Prostate gland (tissue), 2 donors: ENCODE measurements at places on chromosomes 4 and X. TPM values are rescaled to one million over a fixed set of nuclear protein-coding genes. Genes with fewer than 3 reads are reported as not detected.

DNA sequence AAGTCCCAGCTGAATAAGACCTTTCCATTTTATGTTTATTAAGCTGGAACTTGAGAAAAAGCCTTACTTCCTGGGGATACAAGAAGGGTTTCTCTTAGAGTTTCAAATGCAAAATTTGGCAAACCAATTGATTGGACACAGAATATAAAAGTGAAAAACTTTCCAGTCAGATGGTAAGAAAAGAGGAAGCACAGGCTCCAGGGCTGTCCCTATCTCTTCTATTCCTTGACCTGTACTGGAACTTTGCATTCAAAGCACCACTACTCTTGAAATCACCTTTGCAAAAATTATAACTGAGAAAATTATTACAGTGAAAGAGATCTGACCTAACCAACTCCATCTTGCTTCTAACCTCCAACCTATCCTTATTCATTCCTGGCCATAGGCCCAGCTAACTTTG lies 11.7 kb downstream of the PROM1 start:
- no peak for DNase-seq

DNA sequence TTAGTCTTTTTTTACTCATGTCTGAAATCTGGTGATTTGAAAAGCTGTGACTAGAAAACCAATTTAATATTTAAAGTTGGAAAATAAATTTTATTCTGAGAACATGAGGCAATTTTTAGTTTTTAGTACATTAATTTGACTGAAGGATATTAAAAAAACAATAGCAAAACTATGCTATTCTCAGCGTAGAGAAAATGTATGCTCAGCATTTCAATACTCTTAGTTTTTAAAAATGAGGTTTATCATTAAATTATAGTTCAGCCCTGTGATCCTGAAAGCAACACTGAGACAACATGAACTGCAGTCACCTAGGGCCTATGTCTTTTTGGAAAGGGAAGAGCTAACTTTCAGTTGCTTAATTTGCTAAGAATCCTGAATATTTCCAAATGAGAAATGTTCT lies 9.5 kb downstream of the GALNT7 start:
- DNase-seq = no peak

- DNase-seq = no peak
These were observed 90.4 kb upstream of the HPRT1 start for GRCh38 chrX:134369576-134369975.

DNA sequence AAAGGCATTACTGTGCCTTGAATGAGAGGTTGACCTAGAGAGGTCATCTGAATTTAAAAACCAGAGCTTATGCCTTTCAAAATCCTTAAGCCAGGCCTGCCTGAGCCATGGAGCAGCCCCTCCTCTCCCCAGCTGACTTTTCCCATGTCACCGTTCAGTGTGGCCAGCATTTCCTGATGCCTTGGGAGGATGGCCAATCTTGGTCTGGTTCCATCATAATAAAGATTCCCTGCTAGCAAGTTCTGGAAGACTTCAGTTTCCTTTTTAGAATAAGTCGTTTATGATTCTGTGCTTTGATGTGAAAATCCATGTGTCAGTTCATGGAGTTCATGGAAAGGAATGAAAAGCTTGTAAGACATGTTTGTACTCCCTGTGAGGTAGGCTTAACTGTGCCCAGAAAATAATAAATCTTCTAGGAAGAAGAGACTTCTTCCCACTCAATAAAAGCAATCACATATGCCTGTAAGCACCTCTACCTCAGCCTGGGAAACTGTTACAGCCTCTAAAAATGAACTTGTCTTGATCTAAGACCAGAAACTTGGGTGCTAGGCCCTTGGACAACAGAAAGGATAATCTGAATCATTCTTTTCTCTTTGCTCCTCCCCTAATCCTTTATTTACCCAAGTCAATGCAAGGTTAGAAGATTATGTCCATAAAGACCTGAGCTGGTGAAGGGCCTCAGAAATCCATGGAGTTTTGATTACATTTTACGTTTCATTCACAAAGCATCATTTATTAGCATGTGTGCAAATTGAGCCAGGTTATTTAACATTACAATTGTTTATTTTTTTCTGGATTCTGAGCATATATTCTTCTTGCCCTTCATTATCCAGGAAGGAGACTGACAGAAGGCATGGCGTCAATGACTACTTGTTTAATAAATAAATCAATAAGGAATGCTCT lies 84.0 kb upstream of the TBC1D9 start:
- DNase-seq = peak; percentile 27

DNA sequence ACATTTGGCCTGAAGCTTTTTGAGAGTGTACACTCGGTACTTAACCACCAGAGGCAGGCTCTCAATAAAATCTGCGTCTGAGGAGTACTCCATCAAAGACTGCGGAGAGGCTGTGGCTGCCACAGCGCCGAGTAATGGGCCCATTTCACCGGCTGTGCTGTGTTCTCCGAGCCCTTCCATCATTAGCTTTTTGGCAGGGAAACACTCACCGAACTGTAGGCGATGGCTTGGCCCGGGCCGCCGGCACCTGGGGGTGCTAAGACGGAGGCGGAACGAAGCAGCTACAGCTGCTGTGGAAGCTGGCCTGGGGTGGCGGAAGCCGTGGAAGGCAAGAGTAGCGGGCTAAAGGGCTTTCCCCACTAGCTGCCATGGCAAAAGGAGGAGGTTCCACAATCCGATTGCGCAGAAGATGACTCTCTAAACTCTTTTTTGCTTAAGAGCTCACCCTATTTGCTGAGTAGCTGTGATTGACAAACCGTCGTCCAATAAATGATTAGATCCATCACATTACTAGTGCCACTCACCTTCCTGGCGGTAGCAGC lies 48.5 kb upstream of the PABPC1L2A start:
- DNase-seq = no peak

DNA sequence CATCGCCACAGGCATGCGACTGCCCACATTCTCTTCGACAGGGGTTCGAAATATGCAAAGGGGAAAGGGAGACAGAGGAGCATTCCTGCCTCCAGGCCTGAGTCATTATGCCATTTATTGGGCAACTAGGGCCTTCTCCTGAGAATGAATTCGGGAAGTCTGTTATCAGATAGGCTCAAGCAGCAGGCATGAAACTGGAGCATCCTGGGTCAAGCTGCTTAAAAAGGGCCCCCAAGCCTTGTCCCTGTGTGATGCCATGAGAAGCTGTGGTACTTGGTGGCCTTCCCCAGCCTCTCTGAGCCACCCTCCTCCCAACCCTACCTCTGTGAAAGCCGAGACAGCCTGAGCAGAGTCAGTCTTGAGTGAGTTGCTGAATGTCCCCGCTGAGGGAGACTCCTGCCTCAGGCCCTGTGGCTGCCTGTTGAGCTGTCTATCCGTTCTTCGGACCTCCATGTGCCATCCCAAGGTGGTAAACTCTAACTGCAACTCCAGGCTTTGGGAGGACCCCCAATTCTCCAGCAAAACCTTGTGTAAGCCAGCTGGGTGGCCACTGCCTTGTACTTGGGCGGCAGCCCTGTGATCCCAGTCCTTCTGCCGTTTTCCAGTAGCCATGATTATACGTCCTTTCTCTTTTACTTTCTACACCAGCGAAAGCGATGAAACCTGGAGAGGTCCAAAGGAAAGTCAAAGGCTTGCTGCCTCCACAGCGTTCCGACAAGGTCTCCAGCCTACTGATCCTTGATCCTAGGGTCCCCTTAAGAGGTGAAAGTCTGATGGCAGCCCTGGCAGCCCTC lies 37.7 kb downstream of the NBDY start:
- no peak for DNase-seq

DNA sequence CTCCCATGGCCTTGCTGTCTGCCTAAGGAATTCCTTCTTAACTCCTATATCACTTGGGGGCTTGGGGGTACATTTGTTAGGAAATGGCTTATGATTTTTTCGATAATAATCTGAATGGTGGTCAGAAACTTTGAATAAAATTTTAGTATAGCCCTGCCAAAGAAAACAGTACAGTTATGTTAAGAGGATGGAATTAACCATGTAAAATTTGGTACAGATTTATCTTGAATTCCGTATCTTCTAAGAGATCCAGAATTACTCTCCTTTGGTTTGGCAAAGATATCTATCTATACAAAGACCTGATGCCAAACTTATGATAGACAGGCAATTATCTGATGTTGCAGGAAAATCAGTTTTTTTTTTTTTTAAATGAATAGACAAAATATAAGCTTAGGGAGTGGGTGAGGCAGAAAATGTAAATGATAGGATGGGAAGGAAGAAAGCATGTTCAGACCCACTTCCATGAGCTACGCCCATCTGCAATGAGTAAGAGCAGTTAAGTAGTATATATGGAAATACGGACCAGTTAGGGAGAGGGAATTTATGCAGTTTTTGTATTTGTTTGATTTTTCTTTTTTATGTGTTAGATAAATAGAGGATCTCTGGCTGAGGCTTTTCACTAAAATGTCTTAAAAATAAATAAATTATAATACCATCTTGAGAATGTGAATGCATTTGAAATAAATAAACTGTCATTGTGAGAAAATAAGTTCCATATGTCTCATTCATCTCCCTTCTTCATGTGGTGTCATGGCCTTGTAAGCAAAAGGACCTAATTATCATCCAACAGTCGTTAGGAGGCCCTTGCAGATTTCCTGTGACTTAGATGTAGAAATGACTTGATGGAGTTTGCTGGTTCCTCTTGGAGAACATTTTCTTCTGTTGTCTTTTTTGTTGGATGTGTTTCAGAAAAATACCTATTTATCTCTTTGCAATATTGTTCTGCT lies 389.6 kb downstream of the ARHGAP24 start:
- no peak for DNase-seq

DNA sequence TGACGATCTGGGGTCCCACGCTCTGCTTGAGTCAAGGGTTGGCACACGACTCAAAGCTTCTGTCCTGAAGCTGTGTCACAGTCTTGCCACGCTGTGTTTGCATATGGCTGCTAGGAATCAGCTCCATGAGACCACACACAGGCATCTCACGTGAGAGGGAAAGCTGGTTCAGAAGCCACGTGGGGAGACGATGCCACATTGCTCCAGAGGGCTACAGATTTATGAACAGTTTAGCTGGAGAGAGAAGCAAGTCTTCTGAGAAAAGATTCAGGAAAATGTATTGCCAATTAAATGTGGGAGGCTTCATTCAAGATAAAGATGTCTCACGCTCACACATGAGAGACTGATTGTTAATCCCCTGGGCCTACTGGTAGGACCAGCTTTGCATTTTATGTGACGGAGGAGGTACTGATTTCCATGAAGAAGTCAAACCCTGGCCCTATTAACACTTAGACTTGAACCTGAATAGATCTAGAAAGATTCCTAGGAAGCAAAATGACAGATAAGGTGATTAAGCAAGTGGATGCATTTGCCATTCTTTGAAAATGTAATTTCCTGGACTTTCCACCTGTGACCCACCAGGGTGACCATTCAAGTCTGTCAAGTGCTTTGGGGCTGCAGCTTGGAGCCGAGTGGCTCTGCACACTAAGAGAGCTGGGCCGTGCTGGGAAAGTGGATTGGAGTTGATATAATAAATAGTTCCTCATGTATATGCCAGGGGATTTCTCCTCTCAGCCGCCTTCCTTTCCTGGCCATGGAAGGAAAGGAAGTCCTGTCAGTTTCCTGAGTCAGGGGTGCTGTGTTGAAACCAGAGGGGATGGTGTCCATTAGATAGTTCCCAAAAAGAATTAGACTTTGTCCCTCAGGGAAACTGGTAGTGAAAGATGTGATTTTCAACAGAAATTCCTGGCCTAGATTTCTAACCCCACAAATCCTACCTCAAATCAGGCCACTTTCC lies 29.0 kb downstream of the ENPP6 start:
- no peak for DNase-seq

- no peak for DNase-seq
These were observed 28.1 kb downstream of the MANBA start for GRCh38 chr4:102732678-102733077.

DNA sequence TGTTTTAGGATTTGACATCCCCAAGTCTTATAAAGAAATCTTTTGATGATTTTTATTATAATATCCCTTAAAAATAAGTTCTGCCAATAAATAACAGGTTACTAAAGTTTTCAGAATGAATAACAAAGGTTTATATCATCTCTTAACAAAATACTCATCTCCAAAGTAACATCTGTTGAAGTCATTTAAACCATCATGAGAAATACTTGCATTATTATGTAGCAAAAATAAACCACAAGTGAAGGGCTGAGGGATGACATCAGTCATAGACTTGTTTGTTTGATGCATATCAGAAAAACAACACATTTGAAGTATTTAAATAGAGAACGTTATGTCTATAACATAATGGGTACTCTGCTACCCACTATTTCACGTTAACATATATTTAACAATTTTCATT lies 114.9 kb downstream of the SPOCK3 start:
- no peak for DNase-seq

GRCh38 chr4:3085948-3086670 lies 11.6 kb downstream of the HTT start:
- DNase-seq = no peak

- DNase-seq = no peak
These were observed at the start of gene PPBP for GRCh38 chr4:73988061-73988460. PPBP (minus strand) TSS chr4:73988190; CDS start chr4:73988103, 87 bp downstream.

GRCh38 chr4:111510535-111510934 lies 634.7 kb upstream of the FAM241A start:
- no peak for DNase-seq

- DNase-seq = peak; percentile 44
These were observed 110.8 kb upstream of the PAQR3 start for GRCh38 chr4:79049840-79050540.

- DNase-seq = no peak
These were observed 107.6 kb upstream of the C1QTNF7 start for GRCh38 chr4:15320121-15320678.

DNA sequence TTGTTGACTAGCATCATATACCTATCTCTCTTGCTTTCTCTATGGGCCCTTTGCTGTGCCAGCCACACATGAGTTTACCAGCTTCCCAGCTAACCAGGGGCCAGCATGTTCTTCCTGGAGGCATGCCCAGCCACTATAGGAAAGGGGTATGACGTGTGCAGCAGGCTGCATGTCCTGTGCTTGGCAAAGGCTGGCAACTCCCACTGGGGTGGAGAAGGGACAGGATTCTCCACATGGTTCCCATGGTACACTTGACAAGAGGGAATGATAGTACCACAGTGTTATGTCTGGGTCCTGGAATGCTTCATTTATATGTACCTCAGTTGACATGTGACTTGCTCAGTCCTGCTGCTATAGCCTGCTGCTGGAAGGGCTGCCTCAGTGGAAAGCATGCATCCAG lies 78.8 kb downstream of the TMEM164 start:
- peak; percentile 13 for DNase-seq

DNA sequence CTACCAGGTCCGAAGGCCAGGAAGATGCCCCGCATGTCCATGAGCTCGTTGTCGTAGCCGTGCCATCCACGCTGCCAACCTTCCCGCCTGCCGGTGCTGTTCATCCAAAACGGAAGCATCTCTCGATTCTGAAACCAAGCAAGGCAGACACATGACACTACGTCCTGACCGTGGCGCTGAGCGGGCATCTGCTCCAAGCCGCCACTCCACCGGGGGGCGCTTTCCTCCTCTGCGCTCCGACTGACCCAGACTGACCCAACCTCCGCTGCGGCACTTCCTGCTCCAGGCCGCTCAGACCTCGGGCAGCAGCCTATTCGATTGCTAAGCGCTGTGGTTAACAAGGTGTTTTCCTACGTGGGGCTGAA lies 120.5 kb downstream of the ENPP6 start:
- peak; percentile 36 for DNase-seq

- no peak for DNase-seq
These were observed 73.2 kb upstream of the BCOR start for GRCh38 chrX:40170830-40171512.

AREG gene
- 4.2 TPM for total RNA-seq

CT45A10 gene
- total RNA-seq = not detected

PFKFB1 gene
- 1.0 TPM for total RNA-seq

KLHL2 gene
- 20.4 TPM for total RNA-seq

IL2 gene
- total RNA-seq = not detected

SSX1 gene
- total RNA-seq = not detected

VCX3A gene
- total RNA-seq = not detected

SMIM10 gene
- total RNA-seq = 49.8 TPM

ENPP6 gene
- 0.68 TPM for total RNA-seq
